ENCODE measurements at places on chromosomes 16 and 17.

DNA sequence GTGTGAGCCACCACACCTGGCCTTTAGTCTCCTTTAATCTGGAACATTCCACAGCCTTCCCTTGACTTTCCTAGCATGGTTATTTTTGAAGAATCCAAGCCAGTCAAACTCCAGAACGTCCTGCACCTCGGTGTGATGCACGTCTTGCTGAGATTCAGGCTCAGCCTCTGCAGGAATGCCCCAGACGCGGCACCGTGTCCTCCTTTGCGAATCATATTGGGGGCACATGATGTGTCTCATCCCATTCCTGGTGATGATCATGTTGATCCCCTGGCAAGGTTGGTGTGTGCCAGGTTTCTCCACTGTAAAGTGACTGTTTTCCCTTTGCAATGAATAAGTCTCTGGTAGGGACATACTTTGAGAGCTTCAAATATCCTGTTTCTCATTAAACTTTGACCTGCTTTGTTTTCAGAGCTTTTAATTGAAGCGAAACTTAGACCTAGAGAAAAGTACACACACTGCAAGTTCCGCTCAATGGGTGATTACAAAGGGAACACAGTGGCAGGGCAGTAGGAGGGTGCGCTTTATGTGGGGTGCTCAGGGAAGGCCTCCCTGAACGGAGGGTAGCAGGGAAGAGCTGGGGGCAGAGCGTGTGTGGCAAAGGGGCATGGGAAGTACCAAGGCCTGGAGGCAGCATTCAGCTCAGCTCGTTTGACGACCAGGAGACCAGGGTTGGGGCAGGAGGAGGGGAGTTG is 9.6 kb upstream of the ATP2C2 start:
- no peak for DNase-seq

- no peak for DNase-seq
Measured at GRCh38 chr16:49590166-49590871, 216.7 kb downstream of the C16orf78 start.

DNA sequence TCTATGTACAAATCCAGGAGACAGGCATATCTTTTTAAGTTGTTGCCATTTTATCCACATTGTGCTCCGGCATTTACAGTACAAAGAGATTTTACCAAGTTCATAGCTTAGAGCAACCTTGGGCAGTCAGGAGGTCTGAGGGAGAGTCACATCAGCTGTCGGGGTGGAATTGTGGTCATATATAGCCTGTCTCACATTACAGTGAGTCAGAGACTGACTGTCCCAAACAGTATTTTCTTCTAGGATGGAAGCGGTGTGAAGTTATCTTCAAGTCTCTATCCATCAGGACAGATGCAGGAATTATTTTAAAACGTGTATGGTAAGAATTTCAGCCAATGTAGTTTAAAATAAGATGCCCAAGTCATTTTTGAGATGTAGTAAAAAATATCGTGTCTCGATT is 53.0 kb downstream of the GPRC5B start:
- DNase-seq: no peak

GRCh38 chr16:51701025-51701424 is 550.0 kb upstream of the SALL1 start:
- no peak for DNase-seq

- DNase-seq: no peak
Measured at GRCh38 chr17:43106552-43106951, 18.6 kb downstream of the BRCA1 start.

DNA sequence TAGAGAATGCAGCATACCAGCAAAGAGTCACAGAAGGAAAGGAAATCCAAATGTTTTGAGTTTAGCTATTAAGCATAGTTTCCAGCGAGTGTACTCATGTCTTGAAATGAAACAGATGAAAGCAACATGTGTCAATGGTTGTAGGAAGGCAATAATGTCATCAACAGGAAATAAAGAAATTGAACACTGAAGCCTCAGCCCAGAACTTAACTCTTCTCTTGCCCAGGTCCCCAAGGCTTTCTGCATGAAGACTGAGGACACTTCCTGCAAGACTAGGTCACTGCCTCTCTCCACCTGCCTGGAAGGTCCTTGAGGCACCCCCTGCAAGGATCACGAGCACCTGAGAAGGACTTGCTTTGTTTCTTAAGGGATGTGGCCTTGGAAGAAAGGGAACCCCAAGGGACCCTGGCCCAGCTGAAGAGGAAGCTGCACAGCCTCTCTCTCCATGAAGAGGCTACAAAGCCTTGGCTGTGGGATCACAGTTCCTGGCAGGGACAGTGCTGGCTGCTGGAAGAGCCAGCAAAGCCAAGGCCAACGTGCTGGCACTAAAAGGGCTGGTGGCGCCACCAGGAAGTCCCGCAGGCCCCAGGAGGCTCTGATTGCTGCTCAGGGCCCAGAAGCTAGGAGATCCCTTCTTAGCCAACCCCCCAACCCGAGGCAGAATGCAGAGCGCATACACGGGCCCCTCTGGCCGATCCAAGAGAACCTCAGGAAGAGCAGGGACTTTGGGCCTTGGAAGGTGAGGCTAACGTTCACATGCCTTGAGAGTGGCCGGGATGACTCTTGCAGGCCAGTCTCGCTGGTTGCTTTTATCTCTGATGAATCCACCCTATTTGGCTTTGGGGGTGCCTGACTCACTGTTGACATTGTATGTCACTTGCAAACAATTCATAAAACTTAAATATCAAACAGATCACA is 23.4 kb upstream of the AXIN2 start:
- DNase-seq: no peak

All from stimulated activated CD4-positive, alpha-beta T cell treated with anti-CD3 and anti-CD28 coated beads, Interleukin-1b, Interleukin-23, amount 100 ng/mL, for 24 hours (primary cell).